ENCODE measurements at places on chromosomes 16 and 17. TPM values are rescaled to one million over a fixed set of nuclear protein-coding genes. Genes with fewer than 3 reads are reported as not detected.

DNA sequence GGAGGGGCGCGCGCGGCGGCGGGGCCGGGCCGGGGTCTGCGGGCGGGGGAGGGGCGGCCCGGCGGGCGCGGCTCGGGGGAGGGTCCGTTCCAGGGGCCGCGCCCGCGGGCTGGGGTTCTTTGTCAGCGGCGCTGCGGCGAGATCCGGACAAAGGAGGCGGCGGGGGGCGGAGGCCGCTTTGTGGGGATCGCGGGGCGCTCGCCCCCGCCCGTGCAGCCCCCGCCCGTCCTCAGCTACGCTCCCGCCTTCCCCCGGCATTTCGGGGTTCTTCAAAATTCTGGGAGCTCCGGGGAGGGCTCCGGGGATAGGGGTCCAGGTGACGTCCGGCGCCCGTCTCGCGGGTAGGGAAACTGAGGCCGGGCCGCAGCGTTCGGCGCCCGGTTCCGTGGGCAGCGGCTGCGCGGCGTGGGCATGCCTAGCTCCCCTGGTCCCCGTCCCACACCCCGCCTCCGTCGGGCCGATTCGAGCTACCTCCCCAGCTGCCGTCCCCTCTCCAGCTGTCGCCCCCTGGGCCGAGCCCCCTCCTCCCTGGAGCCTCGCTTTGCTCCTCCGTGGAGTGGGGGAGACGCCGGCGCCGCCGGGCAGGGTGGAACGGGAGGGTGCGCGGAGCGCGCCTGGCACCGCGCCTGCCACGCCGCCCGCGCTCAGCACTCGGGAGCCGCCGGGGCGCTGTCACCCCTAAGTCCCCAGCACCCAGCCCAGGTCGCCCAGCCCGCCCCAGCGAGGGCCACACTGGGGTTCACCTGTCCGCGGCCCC is 546 bp downstream of the SNN start:
- DNase-seq = no peak

DNA sequence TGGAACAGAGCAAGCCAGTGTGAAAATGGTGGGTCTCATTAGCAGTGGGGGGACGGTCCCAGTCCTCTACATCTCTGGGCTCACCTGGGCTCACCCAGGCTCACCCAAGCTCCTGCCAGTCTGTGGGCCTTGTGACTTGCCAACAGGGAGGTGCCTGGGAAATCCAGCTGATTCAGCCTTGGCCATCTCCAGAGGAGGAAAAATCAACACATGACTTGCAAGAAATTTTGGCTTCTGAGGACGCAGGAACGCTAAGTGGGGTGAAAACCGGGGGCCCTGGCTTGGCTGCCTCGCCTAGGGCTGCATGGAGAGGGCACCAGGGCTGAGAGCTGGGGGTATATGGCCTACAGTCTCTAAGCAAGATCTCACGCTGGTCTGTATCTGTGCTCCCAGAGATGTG is 47.7 kb downstream of the VAC14 start:
- no peak for DNase-seq

GRCh38 chr16:72198021-72198711 is 26.2 kb upstream of the PMFBP1 start:
- DNase-seq = no peak

GRCh38 chr16:77894162-77894561 is 105.8 kb downstream of the VAT1L start:
- DNase-seq = no peak

- no peak for DNase-seq
Measured at GRCh38 chr16:87951552-87952538, 611 bp downstream of the BANP start.

DNA sequence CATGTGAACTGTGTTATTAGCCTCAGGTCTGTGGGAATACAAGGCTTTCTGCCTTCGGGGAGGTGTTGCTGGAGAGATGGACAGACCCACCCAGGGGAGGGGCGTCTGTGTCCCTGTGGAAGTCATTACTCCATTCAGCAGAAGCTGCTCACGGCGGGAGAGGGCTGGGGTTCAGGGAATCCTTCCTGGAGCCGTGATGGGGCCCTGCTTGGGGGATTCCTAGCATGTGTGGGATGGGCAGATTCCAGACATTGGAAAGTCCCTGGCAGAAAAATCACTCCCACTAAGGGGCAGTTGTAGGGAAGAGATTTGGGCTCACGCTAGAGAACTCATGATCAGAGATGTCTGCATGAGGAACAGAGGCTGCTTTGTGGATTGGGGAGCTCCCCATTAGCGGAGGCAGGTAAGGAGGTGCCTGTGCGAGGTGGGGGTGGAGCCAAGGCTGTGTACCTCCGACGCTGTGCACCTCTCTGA is 56.3 kb upstream of the IL34 start:
- peak; percentile 88 for DNase-seq

DNA sequence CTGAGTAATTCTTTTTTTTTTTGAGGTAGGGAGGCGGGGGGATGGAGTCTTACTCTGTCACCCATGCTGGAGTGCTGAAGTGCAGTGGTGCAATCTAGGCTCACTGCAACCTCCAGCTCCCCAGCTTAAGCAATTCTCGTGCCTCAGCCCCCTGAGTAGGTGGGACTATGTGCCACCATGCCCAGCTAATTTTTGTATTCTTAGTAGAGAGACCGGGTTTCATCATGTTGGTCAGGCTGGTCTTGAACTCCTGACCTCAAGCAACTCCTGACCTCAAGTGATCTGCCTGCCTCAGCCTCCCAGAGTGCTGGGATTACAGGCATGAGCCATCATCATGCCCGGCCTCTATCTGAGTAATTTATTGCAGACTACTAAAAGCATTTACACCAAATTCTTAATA is 19.4 kb downstream of the KPNB1 start:
- DNase-seq = no peak

GRCh38 chr16:63921737-63922295 is 1200.0 kb downstream of the CDH11 start:
- no peak for DNase-seq

GRCh38 chr17:8608001-8608400 is 22.5 kb downstream of the MYH10 start:
- DNase-seq = no peak

DNA sequence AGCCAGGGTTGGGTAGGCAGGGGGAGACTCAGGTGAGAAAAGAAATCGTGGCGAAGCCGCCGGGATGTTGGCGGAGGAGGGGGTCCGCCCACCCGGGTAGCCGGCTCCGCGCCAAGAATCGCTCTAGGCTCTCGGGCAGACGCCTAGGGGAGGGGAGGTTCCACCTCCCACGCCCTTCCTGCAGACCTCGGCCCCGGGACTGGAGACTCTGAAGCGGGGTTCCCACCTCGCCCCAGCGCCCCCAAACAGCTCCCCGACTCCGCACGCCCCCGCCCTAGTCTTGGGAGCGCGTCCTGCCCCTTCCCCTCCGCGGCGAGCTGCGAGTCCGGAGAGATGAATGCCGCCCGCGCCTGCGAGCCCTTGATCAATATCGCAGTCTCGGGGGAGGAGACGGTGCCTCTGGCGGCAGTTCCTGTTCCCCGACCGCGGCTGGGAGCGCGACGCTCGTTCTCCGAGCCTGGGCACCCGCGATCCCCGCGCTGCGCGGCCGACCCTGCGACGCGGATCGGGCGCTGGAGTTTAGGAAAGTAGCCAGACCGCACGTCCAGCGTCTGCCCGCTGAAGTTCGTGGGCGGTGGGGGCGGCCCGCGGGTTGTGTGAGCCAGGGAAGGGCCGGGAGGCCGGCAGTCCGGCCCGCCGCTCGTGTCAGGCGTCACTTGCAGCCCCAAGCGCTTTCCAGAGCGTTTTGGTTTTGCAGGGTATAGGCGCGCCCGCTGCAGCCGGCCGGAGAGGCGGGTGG is 790 bp downstream of the CRHR1 start:
- DNase-seq = no peak

- DNase-seq = no peak
Measured at GRCh38 chr17:35742496-35742895, 10.5 kb downstream of the GAS2L2 start.

DNA sequence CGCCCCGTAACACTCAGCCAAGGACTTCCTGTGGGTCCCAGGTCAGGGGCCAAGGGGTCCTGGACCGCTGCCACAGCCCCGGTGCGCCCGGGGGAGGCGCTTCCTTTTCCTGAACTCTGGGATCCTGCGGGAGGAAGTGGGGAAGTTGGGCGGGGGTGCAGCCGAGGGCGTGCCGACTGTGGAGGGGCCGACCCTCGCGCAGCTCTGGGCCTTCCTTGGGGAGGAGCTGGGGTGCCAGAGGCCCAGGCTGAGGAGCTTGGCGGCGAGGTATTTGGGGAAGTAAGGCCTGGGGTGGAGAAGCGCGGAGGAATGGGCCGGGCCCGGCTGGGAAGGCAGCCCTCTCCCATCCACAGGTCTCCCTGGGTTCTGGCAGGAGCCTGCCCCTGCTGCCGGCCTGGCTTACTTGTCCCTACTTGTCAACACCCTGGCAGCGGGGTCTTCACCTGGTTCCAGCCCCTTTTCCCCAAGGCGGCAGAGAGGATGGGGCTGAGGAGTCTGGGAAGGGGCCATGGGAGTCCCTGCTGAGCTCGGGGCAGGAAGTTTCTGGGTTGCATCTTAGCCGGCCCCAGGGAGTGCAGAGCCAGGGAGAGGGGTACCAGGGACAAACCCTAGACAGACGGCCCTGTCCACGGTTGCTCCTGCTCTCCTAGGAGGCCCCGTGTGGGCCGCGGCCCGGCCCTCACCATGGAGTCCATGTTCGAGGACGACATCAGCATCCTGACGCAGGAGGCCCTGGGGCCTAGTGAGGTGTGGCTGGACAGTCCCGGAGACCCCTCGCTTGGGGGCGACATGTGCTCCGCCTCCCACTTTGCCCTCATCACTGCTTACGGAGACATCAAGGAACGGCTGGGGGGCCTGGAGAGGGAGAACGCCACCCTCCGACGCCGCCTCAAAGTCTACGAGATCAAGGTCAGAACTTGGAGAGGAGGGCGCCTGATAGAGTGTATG is 1.7 kb downstream of the TBKBP1 start:
- DNase-seq = no peak

DNA sequence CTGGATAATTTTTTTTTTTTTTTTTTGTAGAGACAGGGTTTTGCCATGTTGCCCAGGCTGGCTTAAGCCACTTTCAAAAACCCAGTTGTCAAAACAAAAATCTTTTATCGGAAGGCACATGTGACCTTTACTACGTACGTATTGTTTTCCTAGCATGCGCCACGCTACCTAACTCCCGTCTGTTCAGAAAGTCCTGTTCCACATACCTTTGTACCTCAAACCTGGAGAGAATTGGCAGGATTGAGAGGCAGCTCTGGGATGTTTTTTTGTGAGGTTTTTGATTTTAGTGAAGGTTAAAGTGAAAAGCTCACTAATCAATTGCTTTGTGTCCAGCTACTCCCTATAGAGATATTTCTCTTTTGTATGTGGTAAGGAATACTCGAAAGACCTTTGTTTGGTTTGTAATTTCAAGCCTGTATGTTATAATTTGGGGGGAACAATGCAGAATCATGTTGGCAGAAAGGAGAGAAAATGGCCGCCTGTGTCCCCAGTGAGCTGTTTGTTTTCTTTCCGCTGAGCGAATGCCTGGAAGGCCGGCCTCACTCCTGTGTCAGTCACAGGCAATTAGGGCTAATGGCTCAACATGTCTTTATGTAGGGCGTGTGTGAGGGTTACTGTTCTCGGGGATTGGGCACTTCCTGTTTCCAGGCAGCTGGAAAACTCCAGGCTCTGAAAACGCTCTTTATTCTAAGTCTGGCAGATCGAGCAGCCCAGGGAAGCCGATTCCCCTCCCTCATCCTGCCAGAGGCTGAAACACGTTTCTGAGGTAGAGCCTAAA is 60.8 kb upstream of the CLEC18A start:
- peak; percentile 89 for DNase-seq

The RNF167 gene
- total RNA-seq = 105 TPM

The PLLP gene
- 0.30 TPM for total RNA-seq

Data from osteocyte (in vitro differentiated cells).